HFF-Myc (cell line): ENCODE measurements at places on chromosomes 12 and 14.
A peak's percentile ranks its signal among the peaks of the same experiment; 100 is the strongest.

- DNase-seq = peak; percentile 95
Observed at GRCh38 chr14:51616724-51617409, 34.8 kb upstream of the FRMD6 start.

- no peak for DNase-seq
Observed at GRCh38 chr14:55592436-55592835, 12.4 kb downstream of the KTN1 start.

DNA sequence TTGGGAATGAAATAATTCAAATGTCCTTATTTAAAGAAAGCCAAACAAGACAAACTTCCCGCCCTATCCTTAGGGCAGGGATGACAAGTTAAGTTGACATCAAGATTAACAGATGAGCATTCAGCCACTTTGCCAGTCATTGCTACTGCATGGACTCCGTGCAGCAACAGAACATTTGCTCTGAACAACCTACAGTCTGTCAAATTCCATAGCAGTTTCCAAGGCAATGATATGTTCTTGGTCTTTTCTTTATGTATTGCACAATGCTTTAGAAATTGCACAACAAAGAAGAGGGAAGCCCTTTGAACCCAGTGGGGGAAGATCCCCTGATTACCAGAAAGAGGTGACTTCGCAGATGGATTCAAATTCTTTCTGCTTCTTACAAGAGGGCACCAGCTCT lies 269.8 kb downstream of the BCAT1 start:
- no peak for DNase-seq

DNA sequence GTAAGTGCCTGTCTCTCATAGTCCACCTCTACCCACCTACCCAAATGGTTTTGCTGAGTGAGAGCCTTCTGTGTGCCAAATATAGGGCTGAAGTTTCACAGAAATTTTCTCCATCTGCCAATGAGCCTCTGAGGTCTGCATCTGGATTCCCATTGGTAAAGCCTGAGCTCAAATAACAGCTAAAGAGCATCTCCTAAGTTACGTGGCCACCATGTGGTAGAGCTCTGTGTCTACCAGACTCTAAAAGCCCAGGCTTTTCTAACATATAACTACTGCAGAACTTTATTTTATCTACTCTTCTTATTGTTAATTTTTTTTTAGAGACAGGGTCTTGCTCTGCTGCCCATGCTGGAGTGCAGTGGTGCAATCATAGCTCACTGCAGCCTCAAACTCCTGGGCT lies 16.0 kb downstream of the AMDHD1 start:
- no peak for DNase-seq

DNA sequence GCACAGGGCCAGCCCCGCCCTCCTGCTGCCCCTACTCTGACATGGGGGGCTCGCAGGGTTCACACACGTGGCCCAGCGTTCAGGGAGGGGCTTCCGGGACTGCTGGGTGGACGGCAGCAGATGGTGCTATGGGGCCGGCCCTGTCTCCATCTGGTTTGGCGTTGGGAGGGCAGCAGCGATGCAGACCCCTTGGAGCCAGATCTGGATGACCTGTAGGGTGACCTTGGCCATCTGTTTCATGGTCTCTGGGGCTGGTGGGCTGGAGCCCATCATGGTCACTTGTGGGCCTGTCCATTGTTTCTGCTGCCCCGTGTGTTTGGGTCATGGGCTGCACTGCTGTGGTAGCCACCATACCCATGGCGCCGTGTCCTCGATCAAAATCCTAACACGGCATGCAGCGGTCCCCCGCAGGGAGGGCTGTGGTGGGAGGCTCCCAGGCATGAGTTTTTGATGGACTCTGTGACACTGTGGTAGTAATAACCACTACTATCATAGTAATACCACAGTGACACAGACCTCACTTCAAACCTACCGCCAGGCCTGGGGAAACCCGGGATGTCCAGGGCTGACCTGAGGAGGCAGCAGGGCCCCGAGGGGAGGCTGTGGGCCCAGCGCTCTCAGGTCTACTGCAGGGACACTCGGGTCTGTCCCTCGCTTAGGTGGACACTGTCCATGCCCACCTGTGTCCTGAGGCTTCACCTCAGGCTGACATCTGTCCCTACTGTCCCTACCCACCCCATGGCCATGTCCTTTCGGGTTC lies 359.4 kb downstream of the TMEM121 start:
- no peak for DNase-seq

DNA sequence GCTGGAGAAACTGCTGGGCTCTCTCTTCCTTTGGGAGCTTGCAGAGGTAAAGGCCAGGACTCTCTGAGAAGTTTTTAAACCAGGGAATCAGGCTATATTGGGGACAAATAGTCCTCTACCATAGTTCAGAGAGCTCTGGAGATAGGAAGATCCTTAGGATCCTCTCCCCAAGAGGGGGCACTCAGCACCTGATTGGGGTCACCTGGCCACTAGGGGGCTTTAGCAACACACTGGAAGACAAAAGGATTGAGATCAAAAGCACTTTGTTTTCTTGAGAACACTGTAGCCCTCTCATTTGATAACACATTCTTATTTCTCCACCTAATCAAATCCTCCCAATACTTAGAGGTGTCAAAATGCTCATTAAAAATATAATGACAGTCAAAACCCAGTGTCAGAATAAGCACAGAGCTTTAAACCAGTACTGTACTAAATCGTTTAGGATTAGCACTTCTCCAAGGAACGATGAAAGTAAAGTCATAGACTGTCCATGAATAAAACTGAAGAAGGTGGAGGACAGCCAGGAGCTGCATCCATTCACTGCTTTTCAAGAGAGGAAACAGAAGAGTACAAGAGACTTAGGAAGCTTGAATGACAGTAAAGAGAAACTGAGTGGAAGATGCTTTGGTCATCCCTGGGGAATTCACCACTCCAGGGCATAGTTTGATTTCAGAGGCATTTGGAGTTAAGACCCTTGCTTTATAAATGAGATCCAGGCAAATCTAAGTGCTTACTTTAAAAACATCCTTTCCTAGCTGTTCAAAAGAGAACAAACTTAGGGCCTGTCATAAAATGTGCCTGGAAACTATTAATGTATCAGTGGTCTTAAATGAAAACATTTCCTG lies 26.5 kb downstream of the BMP4 start:
- no peak for DNase-seq

DNA sequence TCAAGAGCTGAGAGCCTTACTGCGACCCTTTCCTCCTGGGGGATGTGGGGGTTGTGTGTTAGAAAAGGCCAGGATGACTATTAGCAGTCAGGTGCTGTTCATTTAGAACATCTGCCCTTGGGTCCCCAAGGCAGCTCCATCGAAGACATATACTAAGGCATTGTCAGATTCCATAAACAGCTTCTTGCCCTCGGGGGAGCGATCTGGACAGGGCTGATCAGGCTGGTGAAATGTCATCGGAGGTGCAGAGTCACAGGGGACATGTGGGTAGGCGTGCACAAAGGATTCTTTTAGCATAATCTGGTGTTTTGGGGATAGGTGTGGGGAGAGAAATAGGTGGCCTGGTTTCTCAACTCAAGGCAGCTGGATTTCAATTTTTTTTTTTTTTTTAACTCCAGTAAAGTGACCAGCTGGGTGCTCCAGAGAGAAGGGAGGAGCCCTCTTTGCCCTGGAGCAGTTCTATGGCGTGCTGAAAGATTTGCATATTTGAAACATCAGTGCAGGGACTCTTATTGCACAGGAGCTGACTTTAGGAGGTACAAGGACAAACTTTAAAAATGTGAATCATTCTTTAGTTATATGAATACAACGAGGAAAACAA lies 160.1 kb downstream of the SUDS3 start:
- no peak for DNase-seq

DNA sequence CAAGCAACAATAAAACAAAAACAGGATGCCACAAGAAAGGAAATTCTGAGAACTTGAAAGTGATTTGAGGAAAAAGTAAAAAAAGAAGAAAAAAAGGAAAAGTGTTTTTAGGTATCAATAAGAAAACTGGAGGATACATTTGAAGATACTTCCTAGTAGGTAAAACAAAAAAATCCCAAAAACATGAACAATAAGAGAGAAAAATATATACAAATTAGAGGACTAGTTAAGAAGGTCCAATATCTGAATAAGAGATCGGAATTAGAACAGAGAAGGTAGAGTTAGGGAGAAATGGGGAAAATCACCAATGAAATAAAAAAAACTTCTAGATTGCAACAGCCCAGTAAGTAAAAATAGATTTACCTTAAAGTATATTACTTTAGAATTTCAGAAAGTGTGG lies 8.8 kb downstream of the DEPDC4 start:
- no peak for DNase-seq

DNA sequence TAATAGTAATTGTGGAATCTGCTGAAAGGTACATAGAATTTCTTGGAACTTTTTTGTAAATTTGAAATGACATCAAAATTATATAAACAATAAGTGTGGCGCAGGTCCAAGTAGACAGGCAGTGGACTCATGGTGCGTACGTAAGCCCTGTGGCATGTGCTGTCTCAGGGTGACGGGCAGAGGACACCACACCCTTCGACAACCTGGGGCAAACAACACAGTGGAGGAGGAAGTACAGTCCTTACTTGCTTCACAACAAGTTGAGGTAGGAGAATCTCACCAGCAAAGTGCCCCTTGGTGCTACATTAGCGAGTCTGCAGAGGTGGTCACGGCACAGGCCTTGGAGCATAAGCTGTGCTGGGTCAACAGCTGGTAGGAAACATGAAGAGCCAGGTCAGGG lies 180.9 kb downstream of the AEBP2 start:
- no peak for DNase-seq

- DNase-seq = no peak
Observed at GRCh38 chr14:24388474-24389179, 10.2 kb upstream of the NYNRIN start.

DNA sequence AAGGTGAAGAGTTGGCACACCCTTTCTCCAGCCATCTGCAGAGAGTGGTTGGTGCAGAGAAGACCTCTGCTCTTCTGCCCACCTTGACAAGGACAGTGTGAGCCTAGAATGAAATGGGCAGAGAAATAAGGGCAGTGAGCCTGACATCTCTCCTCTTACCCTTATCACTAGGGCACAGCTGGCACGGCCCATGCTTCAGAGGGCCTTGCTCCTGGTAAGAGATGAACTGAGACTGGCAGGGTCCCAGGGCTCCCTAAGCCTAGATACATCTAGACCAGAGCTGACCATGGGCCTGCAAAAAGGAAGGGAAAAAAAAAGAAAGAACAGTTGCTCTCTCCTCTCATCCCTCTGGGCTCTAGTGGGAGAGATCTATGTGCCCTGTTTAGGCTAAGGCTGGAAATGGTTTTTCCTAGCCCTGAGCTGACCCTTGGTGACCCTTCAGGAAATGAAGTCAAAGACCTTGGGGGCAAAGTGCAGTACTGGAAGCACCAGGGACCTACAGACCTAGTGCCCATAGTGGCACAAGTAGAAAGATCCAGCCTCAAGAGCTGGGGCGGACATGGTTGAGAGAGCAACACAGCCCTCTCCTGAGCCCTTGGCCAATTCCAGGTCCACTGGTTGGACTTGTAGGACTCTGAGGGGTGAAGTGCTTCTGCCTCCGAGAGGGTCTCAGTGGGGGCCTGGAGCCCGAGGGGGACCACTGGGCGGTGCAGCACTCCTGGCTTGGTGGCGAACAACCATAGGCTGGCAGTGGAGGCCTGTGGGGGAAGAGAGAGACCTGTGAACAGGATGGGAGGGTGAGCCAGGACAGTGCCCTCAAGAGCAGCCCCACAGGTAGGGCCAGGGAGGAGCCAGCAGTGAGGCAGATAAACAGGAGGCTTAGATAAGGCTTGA lies 22.0 kb downstream of the PRPF40B start:
- DNase-seq = no peak

DNA sequence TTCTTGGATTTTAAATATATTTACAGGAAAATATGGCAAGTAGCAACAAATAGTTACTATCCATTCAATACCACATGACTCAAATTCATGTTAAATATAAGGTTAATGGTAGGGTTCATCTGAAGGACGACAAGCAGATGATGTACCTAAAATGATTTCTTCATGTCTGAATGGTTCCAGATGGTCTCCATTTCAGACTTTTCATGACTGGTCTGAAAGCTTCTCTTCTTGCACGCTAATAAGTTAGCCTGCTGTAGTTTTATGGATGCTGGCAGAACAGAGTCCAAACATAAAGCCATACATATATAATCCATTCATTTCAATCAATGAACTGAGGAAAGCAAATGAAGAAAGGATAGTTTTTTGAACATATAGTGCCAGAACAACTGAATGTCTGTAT lies 257.0 kb upstream of the MGAT4C start:
- DNase-seq = no peak

DNA sequence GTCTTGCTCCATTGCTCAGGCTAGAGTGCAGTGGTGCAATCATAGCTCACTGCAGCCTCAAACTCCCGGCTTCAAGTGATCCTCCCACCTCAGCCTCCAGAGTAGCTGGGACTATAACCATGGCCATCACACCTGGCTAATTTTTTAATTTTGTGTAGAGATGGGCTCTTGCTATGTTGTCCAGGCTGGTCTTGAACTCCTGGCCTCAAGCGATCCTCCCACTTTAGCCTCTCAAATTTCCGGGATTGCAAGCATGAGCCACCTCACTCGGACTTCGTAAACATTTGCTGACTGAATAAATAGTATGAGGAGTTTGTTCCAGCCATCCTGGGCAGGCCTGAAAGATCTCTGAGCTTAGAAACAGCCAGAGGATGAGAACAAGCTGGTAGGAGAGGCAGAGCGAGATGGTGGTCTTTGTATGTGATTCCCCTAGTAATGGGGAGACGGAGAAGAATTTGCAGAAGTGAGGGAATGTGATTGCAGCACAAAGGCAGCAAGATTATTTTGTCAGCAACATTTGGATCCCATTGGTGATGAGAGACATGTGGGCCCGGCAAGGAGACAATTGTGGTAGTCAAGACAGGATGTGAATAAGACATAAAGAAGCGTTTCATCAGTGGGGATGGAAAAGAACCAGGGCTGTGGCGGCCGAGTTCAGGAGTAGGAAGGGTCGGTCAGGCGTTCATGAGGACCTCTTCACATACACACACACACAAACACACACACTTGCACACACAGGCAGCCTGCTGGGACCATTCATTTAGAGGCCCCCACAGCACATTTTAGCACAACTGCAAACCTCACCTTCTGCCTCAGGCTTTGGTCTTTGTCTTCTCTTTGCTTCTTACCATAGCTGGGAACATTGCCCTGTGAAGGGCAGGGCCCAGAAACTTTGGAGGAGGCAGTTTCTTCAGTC lies 155.5 kb downstream of the ZFP36L1 start:
- no peak for DNase-seq

DNA sequence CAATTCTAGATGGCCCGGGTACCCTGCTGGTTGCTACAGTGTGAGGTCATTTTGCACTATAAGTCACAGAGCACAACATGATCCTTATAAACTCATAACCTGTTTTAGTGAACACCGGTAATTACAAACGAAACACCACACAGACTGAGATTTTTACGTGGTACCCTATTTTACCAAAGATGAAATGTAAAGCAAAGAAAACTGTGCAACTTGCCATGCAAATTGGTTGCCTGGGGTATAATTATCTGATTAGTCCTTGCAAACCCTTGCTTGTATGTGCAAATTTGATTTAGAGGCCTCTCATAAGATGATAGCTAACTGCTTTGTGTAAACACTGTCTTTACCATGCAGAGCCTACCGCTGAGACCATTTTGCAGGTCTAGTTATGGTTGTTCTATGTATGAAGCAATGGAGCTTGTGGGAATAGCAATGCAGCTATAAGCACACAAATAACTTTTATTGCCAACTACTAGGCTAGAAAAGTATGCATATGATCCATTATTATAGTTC lies 372.1 kb upstream of the FAR2 start:
- DNase-seq = no peak
